ENCODE measurements at places on chromosomes 2 and 18.

DNA sequence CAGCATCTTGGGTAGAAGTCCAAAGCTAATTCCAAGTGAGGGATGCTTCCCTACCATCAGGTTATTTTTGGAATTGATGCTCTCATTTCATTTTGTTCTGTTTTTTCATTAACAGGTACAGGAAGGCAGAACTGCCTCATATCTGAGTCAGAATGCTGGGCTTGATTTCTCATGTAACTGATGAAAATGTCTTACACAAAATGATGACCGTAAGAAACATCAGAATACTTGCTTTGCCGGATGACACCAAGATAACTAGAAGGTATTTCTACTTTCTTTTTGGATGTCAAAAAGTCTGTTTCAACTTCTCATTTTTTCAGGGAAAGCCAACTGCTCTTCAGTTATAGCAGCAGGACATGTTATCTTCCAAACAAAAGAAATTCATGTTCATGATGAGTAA lies 62.6 kb downstream of the ETAA1 start:
- no peak for DNase-seq

DNA sequence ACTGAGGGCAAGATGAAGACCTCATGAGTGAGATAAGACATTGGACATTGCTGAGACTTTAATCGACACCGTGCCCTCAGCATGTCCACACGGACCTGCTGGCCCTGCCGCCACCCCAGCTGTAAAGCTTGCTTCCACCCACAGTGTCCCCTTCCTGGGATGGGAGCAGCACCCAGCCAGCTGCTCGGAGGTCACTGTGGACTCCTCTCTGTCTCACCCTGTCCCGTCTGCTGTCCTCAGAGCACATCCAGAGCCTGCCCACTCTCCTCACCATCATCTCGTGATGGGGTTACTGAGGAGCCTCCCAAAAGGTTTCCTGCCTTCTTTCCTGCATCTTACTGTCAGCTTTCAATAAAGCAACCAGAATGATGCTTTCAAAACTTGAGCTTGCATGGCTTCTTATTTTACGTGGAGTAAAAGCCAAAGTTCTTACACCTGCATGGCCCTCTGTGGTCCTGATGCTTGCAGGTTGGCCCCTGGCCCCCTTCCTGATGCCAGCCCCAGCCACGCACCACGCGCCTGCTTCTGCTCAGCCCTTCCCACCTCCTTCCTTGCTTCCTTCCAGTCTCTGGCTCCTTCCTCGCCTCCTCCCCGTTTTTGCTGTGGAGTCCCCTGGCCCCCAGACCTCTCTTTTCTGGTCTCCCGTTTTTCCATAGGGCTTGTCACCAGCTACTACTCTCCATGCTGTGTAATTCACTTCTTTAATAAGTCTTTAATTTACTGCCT lies 67.0 kb downstream of the DGKD start:
- no peak for DNase-seq

GRCh38 chr2:235542733-235543127 lies 48.9 kb downstream of the AGAP1 start:
- no peak for DNase-seq

GRCh38 chr2:3728104-3729054 lies 25.0 kb downstream of the DCDC2C start:
- no peak for DNase-seq

DNA sequence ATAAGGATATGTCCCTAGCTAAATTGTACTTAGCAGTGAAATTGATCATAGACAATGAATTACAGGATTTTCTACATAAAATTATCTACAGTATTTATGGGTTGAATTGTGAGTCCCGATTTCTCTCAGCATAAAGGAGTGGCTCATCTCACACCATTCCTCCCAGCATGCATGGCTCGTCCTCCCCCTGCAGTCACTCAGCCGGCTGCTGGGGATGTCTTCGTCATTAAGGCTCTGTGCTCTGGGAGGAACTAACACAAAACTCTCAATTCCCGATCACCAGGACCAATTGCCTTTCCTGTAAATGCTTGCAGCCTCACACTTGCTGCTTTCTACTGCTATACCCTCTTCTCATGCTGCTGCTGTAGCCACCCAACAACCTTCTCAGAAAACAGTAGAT lies 75.9 kb downstream of the TXNL1 start:
- no peak for DNase-seq

DNA sequence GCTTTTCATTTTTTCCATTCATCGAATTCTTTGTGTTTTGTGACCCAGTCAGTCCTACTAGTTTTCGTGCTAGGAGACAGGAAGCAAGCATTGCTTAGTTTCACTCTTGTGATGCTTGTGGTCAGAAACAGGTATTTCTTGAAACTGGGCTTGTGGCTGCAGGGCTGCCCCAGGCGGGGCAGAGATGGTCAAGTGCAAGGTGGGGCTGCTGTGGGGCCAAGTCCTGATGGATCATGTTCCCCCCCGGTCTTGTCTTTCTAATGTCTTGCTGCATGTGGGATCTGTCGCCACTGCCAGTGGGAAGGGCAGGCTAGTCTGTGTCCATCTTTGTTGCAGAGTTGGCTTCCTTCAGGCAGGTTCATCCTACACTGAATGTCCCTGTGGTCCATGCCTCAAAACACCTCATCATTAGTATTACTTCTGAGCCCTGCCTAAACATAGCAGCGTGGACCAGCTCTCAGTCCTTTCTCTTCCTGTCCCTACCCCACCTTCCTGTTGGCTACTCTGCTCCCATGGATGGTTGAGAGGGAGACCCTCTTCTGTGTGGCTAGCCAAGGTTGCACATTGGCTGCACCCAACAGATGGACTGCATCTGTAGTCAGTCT lies 38.7 kb downstream of the INPP4A start:
- no peak for DNase-seq

DNA sequence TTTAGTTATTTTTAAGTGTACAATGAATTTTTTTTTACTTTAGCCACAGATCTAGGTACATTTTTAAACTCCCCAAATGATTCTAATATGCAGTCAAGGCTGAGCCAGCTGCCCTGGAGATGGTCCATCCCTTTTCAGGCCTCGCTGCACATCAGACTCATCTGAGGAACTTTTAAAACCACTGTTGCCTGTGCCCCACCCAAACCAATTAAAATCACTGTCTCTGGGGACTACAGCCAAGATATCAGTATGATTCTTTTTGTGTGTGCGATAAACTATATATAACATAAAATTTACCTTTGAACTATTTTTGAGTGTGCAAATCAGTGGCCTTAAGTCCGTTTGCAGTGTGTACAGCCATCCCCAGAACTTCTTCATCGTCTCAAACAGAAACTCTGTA lies 9.1 kb upstream of the MALT1 start:
- DNase-seq: no peak

- DNase-seq: no peak
Measured at GRCh38 chr2:185245216-185245615, 493.4 kb upstream of the FSIP2 start.

DNA sequence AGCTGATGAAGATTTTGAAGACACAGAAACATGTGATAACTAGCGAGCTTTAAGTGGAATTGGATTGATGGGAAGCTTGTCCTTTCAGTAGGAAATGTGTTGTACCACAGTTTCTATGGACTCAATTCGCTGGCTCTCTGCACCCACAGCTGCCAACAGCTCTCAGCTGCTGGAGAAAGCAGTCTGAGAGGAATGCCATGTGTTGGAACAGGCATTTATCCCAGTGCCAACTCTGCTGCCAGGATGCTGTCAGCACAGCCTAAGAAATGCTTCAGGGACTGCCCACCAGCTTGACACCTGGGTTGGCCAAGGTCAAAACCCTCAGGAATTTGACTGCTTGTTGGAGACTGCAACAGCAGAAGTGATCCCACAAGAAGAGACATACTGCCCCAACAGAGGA lies 193.0 kb upstream of the THSD7B start:
- no peak for DNase-seq

GRCh38 chr18:31258789-31259188 lies 59.2 kb upstream of the DSG1 start:
- no peak for DNase-seq

DNA sequence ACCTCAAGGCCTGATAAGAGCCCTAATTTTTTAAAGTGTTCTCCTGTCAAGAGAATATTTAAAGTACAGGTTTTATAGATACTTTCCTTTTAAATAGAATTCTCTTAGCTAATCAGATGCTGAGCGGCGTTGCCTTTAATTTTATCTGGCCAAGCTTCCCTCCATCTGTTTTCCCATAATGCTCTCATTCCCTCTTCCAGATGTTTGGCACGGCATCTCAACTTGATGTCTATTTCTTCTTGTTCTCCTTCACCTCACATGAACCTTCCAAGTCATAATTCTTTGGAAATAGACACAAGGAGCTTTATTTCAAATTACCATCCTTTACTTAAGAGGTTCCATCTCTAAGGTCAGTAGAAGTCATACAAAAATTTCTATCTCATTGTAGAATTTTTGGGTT lies 76.1 kb upstream of the CPO start:
- no peak for DNase-seq
